SK-N-SH (cell line): ENCODE measurements at places on chromosomes 13 and 19. TPM values are rescaled to one million over a fixed set of nuclear protein-coding genes. Genes with fewer than 3 reads are reported as not detected.

DNA sequence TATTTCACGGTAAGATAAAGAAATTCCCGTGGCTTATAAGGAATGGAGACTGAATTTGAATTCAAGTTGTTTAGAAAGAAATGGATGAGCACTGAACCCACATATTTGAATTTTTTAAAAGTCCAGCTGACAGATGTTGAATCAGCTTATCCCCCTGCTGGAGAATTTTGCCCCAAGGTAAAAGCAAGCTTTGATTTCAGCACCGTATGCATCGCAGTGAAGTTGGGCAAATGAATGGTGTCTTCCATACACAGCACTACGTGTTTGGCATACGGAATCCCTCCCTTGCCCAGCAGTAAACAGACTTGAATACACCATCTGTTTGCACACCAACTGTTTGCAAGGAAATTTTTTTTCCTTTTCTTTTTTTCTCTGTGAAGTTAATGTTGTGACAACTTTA lies 77.5 kb upstream of the PEG3 start:
- DNase-seq, result no peak

GRCh38 chr19:13033819-13034611 lies 38.7 kb downstream of the NFIX start:
- peak; percentile 77 for DNase-seq

- no peak for DNase-seq
Observed at GRCh38 chr13:90686442-90686841, 661.0 kb upstream of the MIR17HG start.

GRCh38 chr13:40706439-40706838 lies 40.0 kb upstream of the FOXO1 start:
- no peak for DNase-seq

DNA sequence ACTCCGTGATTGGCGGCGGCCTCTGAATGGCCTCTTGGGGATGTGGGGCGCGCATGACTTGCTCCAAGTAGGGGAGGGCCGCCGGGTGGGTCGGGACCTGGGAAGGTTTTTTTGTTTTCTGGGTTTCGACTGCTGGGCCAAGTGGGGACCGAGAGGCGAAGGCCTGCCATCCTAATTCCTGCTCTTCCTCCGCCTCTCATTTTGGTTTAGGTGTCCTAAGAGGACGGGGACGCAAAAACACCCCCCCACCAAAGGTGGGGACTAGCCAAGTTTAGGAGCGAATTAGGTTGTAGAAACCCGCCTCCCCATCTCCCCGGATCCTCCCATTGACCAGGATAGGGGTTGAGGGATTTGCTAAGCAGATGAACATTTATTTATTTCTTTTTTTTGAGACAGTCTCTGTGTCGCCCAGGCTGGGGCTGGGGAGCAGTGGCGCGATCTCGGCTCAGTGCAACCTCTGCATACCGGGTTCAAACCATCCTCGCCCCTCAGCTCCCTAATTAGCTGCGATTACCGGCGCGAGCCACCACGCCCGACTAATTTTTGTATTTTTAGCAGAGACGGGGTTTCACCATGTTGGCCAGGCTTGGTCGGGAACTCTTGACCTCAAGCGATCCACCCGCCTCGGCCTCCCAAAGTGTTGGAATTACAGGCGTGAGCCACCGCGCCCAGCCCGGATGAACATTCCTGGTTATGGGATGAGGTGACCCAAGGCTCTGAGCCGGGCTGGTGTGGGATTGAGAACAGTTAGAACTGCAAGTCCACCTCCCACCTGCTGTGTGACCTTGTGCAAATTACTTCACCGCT lies 838 bp downstream of the PPP2R1A start:
- peak; percentile 56 for DNase-seq

- DNase-seq, result no peak
Observed at GRCh38 chr13:73169971-73170370, 111.2 kb downstream of the KLF5 start.

GRCh38 chr13:91359631-91360030 lies 12.1 kb downstream of the MIR17HG start:
- DNase-seq, result no peak

The NUDT19 gene
- 6.2 and 6.7 TPM in 2 replicates for polyA plus RNA-seq

GRCh38 chr13:32537580-32538142 lies 934 bp downstream of the N4BP2L2 start:
- no peak for DNase-seq

The TMEM238 gene
- 0.08 and 0.12 TPM in 2 replicates for polyA plus RNA-seq

The CCDC97 gene
- 8.7 and 9.6 TPM in 2 replicates for polyA plus RNA-seq

DNA sequence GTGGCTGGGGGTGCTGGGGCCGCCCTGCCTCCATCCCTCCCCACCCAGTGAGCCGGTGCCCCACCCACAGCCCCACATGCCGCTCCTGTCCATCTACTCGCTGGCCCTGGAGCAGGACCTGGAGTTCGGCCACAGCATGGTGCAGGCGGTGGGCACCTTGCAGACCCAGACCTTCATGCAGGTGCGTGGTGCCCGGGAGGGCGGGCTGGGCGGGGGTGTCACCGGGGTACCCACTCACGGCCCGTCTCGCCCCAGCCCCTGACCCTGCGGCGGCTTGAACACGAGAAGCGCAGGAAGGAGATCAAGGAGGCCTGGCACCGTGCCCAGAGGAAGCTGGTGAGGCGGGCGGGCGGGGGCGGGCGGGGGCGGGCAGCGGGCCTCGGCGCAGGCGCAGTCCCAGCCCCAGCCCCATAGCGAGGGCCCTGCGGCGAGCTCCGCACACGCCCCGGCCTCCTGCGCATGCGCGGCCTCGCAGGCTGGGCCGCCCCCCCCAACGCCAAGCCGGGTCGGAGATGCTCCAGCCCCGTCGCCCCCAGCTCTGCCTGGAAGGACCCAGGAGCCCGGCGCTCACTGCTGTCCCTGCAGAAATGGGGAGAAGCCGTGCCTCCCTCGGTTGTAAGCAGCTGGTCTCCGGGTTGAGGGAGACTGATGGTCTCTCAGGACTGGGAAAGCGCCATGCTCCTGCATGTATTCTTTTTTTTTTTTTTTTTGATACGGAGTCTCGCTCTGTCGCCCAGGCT lies 7.7 kb downstream of the ARHGAP45 start:
- peak; percentile 100 for DNase-seq

GRCh38 chr13:110244071-110244830 lies 62.7 kb downstream of the COL4A1 start:
- no peak for DNase-seq

The PSG11 gene
- 0.08 and 0.15 TPM in 2 replicates for polyA plus RNA-seq

- DNase-seq, result peak; percentile 84
Observed at GRCh38 chr19:51690454-51691073, 2.6 kb upstream of the SPACA6 start.

- no peak for DNase-seq
Observed at GRCh38 chr13:79531542-79532254, 50.7 kb downstream of the NDFIP2 start.

DNA sequence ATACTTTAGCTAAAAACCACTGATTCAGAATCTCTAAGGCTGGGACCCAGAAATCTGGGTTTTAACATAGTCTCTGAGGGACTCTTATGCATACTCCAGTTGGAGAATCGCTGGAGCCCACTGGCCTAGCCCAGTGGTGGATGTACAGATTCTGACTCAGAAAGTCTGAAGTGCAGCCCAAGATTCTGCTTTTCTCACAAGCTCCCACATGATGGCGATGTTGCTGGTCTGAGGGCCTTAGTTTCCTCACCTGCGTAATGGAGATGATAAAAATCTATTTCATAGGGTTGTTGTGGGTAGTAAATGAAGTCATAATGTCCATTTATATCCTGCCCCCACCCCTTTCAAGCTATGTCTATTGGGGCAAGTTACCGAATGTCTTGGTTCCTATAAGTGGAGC lies 7.7 kb upstream of the CDADC1 start:
- DNase-seq, result no peak

DNA sequence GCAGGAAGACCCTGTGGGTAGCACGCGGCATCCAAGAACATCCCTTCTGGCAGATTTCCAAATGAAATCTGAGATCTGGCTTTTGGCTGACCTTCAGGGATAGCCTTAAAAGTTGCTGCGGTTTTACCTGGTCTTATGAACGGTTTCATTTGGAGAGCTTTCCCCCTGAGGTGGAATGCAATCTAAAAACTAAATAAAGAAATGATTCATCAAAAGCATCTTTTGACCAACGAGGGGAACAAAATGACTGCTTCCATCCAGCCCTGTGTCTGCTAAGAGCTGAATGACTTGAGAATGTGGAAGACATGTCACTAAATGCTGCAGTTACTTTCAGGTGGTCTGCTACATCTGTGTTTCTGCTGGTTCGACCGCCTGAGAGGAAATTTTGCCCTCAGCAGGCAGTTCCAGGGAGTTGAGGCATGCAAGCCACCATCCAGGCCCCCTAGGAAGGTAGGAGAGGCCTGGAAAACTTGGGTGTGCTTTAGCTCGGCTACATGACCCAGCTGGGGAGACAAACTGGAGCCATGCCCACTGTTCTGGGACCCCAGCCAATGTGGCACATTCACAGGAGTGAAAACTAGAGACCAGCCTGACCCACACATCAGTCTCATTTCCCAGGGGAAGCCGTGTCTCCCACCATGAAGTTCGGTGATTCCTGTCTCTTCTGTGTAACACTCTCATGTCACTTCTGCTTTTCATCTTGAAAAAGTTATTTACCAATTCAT lies 175.1 kb upstream of the KL start:
- DNase-seq, result no peak

The RAP2A gene
- polyA plus RNA-seq, result 6.5 and 10.0 TPM in 2 replicates

- DNase-seq, result peak; percentile 62
Observed at GRCh38 chr13:31035185-31035965, 102.9 kb downstream of the TEX26 start.

The PSG1 gene
- polyA plus RNA-seq, result 0.18 and 0.19 TPM in 2 replicates

GRCh38 chr19:18344582-18344950 lies 4.2 kb downstream of the PGPEP1 start:
- no peak for DNase-seq

- no peak for DNase-seq
Observed at GRCh38 chr19:8462571-8462970, 17.8 kb downstream of the HNRNPM start.

GRCh38 chr19:47032171-47032811 lies 12.7 kb downstream of the NPAS1 start:
- DNase-seq, result peak; percentile 75
